ENCODE measurements at places on chromosomes 1 and 21. TPM values are rescaled to one million over a fixed set of nuclear protein-coding genes. Genes with fewer than 3 reads are reported as not detected.
A peak's percentile ranks its signal among the peaks of the same experiment; 100 is the strongest.

DNA sequence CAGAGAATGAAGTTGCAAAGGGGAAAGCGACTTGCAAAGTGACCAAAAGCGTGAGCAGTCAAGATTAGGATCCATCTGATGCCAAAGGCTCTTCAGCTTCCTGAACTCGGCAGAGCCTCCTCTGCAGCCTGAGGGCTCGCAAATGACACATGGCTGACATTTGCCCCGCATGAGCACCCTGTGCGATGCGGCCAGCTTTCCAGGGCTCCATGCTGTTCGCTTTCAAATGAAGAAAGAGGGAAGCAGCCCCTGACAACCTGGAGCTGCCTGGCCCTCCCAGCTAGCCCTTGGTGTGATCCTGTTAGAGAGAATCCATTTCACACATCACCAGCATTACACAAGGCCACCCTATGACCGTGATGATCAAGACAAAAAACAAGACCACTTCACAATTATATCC is 20.2 kb upstream of the FAM131C start:
- H3K4me3 ChIP-seq: no peak overlapping the region
- no peaks in the 10 kb centered on the region for H3K36me3 ChIP-seq
- peaks cover 8% of the 10 kb centered on the region for H3K4me1 ChIP-seq
- no peak overlapping the region for H3K27ac ChIP-seq
- H3K27me3 ChIP-seq: no peaks in the 10 kb centered on the region

GRCh38 chr1:192709544-192709943 is 73.6 kb downstream of the RGS13 start:
- H3K27me3 ChIP-seq: no peaks in the 10 kb centered on the region
- H3K4me1 ChIP-seq: no peaks in the 10 kb centered on the region
- no peak overlapping the region for H3K4me3 ChIP-seq
- no peaks in the 10 kb centered on the region for H3K36me3 ChIP-seq

DNA sequence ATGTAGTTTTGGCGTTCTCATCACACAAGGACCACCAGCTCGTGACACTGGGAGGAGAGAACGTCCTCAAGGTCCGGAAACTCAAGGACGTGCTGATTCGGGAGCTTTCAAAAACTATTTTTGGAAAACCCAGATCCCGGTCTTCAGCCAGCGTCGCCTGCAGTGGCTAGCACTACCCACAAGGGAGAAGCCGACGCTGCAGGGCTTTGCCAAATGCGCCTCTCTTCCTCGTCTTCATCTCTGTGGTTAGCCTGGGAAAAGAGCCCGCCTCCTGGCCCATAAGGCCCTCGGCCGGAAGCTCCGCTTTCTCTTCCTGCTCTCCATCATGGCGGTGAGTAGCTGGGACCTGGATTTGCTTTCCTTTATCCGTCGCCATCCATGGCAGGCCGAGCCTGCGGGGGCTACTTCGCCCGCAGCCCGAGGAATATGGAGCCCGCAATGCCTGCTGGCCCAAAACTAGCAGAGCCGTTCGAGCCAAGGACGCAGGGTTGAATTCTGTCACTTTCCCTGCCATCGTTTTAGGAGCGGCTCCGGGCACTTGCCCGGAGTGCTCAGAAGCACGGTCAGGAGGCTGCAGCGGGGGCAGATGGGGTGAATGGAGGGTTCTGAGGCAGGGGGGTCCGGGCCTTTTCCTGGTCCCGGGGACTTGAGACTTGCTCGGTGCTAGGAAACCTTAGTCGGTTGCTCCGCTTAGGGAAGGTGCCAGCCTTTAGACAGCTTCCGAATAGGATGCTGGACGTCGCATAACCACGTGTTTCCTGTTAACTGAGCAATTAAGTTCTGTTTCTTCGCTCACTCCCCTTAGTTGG is at the start of gene RPL11:
TSS of gene RPL11 (plus strand) at position 308 of the 809 bp plus-strand sequence. CDS start at position 326, 18 bp downstream.
- H3K36me3 ChIP-seq: peaks cover 29% of the 10 kb centered on the region
- peaks cover 44% of the 10 kb centered on the region for H3K4me1 ChIP-seq
- peak within 1 kb of the TSS; percentile 92 for H3K27ac ChIP-seq
- DNase-seq: no peak
- no peaks in the 10 kb centered on the region for H3K27me3 ChIP-seq

The PLA2G2A gene
- 515 TPM for total RNA-seq

The TAL1 gene
- total RNA-seq: 7.1 TPM

The ARHGAP30 gene
- total RNA-seq: 14.5 TPM

The CHAF1B gene
- 1.7 TPM for total RNA-seq

DNA sequence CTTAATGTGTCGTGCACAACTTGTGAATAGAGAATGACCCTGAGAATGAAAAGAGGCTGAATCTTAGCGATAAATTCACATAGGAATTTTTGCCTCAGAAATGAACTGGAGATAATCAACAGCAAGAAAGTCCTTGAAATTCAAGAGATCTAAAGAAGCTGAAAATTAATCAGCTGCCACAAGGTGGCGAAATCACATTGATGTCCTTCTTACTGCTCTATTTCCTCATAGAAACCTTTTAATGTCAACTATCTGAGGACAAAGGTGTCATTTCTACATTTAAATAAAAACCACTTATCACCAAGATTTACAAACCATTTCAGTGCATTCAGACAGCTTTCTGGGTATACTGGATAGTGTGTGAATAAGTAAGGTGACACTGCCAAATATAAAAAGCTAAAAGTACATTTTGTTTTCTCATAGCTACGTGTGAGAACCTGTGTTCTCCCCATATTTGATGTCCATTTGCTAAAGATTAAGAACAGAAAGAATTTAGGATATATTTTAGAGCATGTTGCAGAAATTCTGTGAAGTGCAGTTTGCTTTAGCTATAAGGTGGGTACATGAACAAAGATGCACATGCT is 485.3 kb upstream of the PTBP2 start:
- no peak for DNase-seq
- peaks cover 12% of the 10 kb centered on the region for H3K4me1 ChIP-seq
- no peak overlapping the region for H3K27ac ChIP-seq
- H3K27me3 ChIP-seq: no peaks in the 10 kb centered on the region
- no peaks in the 10 kb centered on the region for H3K36me3 ChIP-seq
- H3K4me3 ChIP-seq: no peak overlapping the region

GRCh38 chr1:162349635-162350330 is 26.9 kb downstream of the SPATA46 start:
- H3K27ac ChIP-seq: no peak overlapping the region
- H3K4me3 ChIP-seq: no peak overlapping the region
- DNase-seq: no peak
- no peaks in the 10 kb centered on the region for H3K27me3 ChIP-seq

GRCh38 chr1:39094685-39095084 is 68.5 kb downstream of the NDUFS5 start:
- H3K36me3 ChIP-seq: no peaks in the 10 kb centered on the region
- no peak for DNase-seq
- no peak overlapping the region for H3K27ac ChIP-seq
- no peaks in the 10 kb centered on the region for H3K27me3 ChIP-seq
- peaks cover 31% of the 10 kb centered on the region for H3K4me1 ChIP-seq

GRCh38 chr21:37899146-37899545 is 17.1 kb downstream of the KCNJ6 start:
- no peaks in the 10 kb centered on the region for H3K4me1 ChIP-seq
- no peak overlapping the region for H3K4me3 ChIP-seq
- H3K36me3 ChIP-seq: no peaks in the 10 kb centered on the region
- DNase-seq: no peak

- no peaks in the 10 kb centered on the region for H3K4me1 ChIP-seq
- H3K36me3 ChIP-seq: no peaks in the 10 kb centered on the region
- no peak overlapping the region for H3K4me3 ChIP-seq
- no peak overlapping the region for H3K27ac ChIP-seq
- no peaks in the 10 kb centered on the region for H3K27me3 ChIP-seq
- no peak for DNase-seq
These were observed 60.4 kb downstream of the LRRC53 start for GRCh38 chr1:74452035-74452434.

The AXDND1 gene
- total RNA-seq: not detected

The TBX15 gene
- 0.98 TPM for total RNA-seq

The MCM3AP gene
- 115 TPM for total RNA-seq

GRCh38 chr21:41610042-41610839 is 102.3 kb upstream of the TMPRSS2 start:
- no peak overlapping the region for H3K27ac ChIP-seq
- H3K4me1 ChIP-seq: peaks cover 32% of the 10 kb centered on the region
- no peak overlapping the region for H3K4me3 ChIP-seq
- DNase-seq: no peak

The CLEC20A gene
- not detected for total RNA-seq

- H3K4me1 ChIP-seq: peaks cover 17% of the 10 kb centered on the region
- peaks cover 29% of the 10 kb centered on the region for H3K36me3 ChIP-seq
- no peaks in the 10 kb centered on the region for H3K27me3 ChIP-seq
- no peak for DNase-seq
- H3K4me3 ChIP-seq: no peak overlapping the region
- no peak overlapping the region for H3K27ac ChIP-seq
These were observed 915 bp downstream of the CDC20 start for GRCh38 chr1:43359696-43360095.

GRCh38 chr1:43272161-43272560 is 2.4 kb downstream of the TMEM125 start:
- H3K4me1 ChIP-seq: peaks cover 5% of the 10 kb centered on the region
- no peak overlapping the region for H3K4me3 ChIP-seq
- H3K27ac ChIP-seq: no peak overlapping the region
- H3K27me3 ChIP-seq: no peaks in the 10 kb centered on the region
- no peaks in the 10 kb centered on the region for H3K36me3 ChIP-seq

GRCh38 chr1:248802454-248802853 is 23.3 kb downstream of the SH3BP5L start:
- no peaks in the 10 kb centered on the region for H3K27me3 ChIP-seq
- no peaks in the 10 kb centered on the region for H3K4me1 ChIP-seq
- no peak overlapping the region for H3K27ac ChIP-seq

GRCh38 chr21:28431022-28431421 is 561.7 kb downstream of the LTN1 start:
- no peak for DNase-seq
- no peak overlapping the region for H3K27ac ChIP-seq

DNA sequence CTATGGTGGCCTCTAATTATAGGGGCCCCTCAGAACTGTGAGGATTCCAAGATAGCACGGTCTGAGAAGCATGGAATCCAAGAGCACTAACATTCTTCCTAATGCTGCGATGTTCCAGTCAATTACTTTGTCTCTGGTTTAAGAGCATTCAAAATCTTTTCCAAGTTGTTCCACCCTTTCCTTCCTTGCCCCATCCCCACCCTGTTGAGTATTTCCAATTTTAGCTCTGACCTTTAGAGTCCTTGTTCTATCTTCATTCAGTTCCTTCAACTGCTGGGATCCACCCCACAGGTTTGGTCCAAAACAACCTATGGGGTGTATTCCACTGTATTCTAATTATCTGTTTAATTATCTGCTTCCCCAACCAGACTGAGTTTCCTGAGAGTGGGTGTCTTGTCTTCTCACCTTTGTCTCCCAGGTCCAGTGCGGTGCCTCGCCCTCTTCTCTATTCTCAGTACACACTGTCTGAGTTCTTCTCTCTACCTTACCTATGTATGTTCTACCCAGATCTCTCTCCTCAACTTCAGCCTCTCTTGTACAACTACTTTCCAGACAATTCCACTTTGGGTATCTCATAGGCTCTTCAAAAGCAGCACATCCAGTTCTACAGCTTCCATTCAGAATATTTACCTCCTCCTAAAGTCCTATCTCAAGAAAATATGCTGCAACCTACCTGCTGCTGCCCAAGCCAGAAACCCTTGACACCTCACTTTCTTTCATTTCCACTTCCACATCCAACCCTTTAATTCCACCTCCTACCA is 25.0 kb upstream of the BCL9 start:
- H3K4me1 ChIP-seq: peaks cover 20% of the 10 kb centered on the region
- no peak overlapping the region for H3K4me3 ChIP-seq
- H3K27ac ChIP-seq: peak overlapping the region; percentile 72

DNA sequence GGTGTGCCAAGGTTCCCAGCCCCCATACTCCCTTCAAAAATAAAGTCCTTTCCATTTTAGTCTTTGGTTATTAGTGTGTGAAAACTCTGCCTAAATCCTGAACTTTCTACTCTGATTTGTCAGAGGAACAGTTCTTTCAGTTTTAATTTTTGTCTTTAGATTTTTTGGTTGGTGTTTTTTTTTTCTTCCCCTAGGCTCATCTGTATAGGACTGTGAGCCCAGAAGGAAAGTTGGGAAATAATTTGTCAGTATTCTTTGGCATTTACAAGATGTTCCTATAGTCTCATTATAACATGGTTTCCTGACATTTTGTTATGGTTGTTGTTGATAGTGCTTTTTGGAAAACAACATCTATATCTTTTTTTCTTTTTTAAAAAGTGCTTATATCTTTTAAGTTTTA is 38.0 kb downstream of the LAMC1 start:
- no peak for DNase-seq
- H3K27ac ChIP-seq: peak overlapping the region; percentile 1
- H3K27me3 ChIP-seq: no peaks in the 10 kb centered on the region
- H3K36me3 ChIP-seq: no peaks in the 10 kb centered on the region
- no peak overlapping the region for H3K4me3 ChIP-seq

- H3K4me1 ChIP-seq: peaks cover 33% of the 10 kb centered on the region
- H3K27ac ChIP-seq: no peak overlapping the region
- no peak overlapping the region for H3K4me3 ChIP-seq
- no peaks in the 10 kb centered on the region for H3K36me3 ChIP-seq
These were observed 121.6 kb upstream of the ADAR start for GRCh38 chr1:154729577-154729976.
